Spleen (tissue), 13 donors: ENCODE measurements at places on chromosomes 2 and 18. TPM values are rescaled to one million over a fixed set of nuclear protein-coding genes. Genes with fewer than 3 reads are reported as not detected.

The SATB2 gene
- 0.58 TPM for polyA plus RNA-seq

The RBKS gene
- 2.3 TPM for polyA plus RNA-seq

The CASP10 gene
- polyA plus RNA-seq: 13.3 TPM

The MEP1B gene
- polyA plus RNA-seq: not detected

The DNAH6 gene
- polyA plus RNA-seq: 0.02 TPM

The LRRC30 gene
- not detected for polyA plus RNA-seq

The SULT1C4 gene
- polyA plus RNA-seq: 0.26 TPM

The CFAP65 gene
- not detected for polyA plus RNA-seq

The ESPNL gene
- polyA plus RNA-seq: 6.2 TPM

The RAB1A gene
- polyA plus RNA-seq: 63.5 TPM

The SCN3A gene
- polyA plus RNA-seq: 1.3 TPM

The FHL2 gene
- polyA plus RNA-seq: 12.2 TPM

The MATN3 gene
- 0.24 TPM for polyA plus RNA-seq

The DSC2 gene
- 0.90 TPM for polyA plus RNA-seq
